ENCODE measurements at places on chromosomes 7 and 10. TPM values are rescaled to one million over a fixed set of nuclear protein-coding genes. Genes with fewer than 3 reads are reported as not detected.

DNA sequence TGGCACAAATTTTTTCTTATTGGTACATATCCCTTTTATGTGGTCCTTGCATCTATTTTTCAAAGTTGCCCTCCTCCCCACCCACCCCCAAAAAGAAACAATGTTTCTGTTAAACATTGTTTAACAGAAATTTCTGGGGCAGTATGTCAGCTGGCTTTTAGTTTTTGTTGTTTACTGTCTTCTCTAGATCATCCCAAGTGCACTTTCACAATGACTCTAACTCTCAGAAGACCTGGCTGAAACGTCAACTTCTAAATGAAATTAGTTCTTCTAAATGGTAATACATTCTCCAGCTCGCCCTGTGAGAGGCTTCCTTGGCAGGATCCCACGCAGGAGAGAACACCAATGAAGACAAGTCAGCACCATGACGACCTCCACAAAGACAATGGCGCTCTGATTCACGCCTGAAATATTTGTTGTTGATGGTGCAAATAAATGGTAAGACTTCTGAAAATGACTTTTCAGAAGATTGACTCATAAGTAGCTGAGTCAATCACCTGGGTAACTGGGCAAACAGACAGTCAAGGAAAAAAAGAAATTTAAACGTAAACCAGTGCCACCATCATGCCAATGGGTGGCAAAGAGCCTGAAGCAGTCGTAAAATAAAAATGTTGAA is 293.7 kb downstream of the FZD1 start:
- no peak for DNase-seq

- no peak for DNase-seq
Observed at GRCh38 chr10:828191-828590, 103.3 kb downstream of the LARP4B start.

- DNase-seq: no peak
Observed at GRCh38 chr10:78645975-78646374, 422.8 kb upstream of the ZMIZ1 start.

DNA sequence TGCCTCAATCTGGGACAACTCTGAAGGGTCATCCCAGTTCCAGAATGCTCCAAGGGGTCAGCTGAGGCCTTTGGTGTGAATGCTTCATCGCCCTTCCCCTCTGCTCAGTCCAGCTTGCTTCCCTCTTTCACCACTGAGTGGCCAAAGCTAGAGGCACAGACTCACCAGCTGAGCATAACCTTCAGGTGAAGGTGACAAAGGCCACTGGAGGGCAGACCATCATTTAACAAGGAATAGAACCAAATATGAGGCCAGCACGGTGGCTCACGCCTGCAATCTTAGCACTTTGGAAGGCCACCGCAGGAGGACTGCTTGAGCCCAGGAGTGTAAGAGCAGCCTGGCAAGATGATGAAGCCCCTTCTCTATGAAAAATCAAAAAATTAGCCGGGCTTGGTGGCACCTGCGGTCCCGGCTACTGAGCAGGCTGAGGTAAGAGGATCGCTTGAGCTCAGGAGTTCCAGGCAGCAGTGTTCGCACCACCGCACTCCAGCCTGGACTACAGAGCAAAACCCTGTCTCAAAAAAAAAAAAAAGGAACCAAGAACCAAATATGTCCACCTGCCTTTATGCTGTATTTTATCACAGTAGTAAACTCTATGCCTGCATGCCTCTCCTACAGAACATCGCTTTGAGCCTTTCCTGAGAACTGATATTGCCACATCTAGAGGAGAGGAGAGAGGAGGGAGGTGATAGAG is 13.4 kb downstream of the PRKAG2 start:
- no peak for DNase-seq

- no peak for DNase-seq
Observed at GRCh38 chr10:42177077-42177792, 461.1 kb downstream of the ZNF33B start.

DNA sequence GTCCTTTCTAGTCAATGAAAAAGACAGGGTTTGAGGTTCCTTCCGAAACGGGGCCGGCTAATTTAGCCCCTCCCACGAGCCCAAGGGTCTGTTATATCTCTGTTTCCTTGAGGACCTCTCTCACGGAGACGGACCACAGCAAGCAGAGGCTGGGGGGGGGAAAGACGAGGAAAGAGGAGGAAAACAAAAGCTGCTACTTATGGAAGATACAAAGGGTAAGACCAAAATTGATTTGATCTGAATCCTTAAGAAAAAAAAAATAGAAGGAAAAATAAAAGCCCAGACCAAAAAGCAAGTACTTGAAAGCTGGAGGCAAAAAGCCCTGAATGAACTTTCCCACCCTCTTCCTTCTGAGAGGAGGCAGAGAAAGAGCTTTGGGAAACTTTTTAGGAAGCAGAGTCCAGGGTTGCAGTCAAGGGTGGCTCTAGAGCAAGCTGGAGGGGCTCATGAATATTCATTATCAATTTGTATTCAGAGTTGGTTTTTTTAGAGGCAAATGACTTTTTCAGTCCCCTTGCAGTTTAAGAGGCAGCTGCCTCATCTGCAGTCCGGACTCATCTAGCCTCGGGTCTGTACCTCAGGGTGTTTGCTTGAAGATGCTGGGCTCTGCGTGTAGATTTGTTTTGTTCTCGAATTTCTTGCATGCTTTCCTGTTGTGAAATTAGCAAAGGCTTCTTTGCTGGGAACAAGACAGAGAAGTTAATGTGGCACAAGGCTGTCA is at the start of gene ENTPD1:
TSS of gene ENTPD1 (plus strand) at position 123 of the 721 bp plus-strand sequence. CDS start at position 200, 77 bp downstream.
- DNase-seq: peak; percentile 16

- no peak for DNase-seq
Observed at GRCh38 chr7:42832667-42833066, 79.2 kb downstream of the C7orf25 start.

DNA sequence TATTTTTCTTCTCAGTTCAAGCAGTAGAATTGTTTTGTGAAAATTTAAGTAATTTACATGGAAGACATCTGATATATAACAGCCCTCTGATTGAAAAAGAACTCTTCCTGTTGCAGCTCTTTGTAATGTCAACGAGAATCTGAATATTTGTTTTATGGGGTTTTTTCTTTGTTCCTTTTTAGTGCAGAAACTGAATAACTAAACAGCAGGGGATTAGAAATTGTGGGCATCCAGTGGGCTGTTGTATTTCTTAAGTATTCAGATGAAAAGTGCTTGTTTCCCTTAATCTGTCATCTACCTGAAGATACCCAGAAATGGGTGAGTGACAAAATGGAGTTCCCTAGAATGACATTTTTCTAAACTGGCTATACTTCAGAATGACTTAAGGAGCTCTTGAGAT is 7.4 kb downstream of the ARL4A start:
- no peak for DNase-seq

DNA sequence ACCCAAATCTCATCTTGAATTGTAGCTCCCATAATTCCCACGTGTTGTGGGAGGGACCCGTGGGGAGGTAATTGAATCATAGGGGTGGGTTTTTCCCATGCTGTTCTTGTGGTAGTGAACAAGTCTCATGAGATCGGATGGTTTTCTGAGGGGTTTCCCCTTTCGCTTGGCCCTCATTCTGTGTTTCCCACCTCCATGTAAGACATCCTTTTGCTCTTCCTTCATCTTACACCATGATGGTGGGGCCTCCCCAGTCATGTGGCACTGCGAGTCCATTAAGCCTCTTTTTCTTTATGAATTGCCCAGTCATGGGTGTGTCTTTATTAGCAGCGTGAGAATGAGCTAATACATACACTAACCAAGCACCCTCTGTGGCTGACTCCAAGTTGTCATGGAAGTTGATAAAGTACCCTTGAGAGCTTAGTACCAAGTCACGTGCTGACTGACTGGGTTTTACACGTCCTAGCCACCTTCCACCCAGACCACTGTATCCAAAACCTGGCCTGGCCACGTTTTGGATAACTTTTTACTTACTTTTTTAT is 614.4 kb downstream of the SDK1 start:
- no peak for DNase-seq

- no peak for DNase-seq
Observed at GRCh38 chr10:125689955-125690569, 7.1 kb upstream of the TEX36 start.

ARMC3 gene
- 0.52 TPM for total RNA-seq

STEAP1 gene
- 13.1 TPM for total RNA-seq

INMT gene
- 18.8 TPM for total RNA-seq

HABP2 gene
- 296 TPM for total RNA-seq

GIMAP4 gene
- 39.9 TPM for total RNA-seq

Measured in mucosa of gallbladder (tissue), 1 donor.